ENCODE measurements at places on chromosomes 1 and 21. TPM values are rescaled to one million over a fixed set of nuclear protein-coding genes. Genes with fewer than 3 reads are reported as not detected.

The MFSD2A gene
- total RNA-seq, result 0.22 TPM

The KCND3 gene
- total RNA-seq, result 19.7 TPM

The PRR9 gene
- not detected for total RNA-seq

The NFASC gene
- total RNA-seq, result 11.1 TPM

The RBM11 gene
- not detected for total RNA-seq

The GBP7 gene
- not detected for total RNA-seq

The ZSWIM5 gene
- total RNA-seq, result 0.81 TPM

The TTC13 gene
- 5.7 TPM for total RNA-seq

The TRIM46 gene
- total RNA-seq, result 0.08 TPM

The CHI3L2 gene
- 3.7 TPM for total RNA-seq

The TLCD4 gene
- 47.7 TPM for total RNA-seq

The ADGRL4 gene
- total RNA-seq, result 18.3 TPM

The ESRRG gene
- total RNA-seq, result 45.5 TPM

The BMP8B gene
- total RNA-seq, result 0.27 TPM

The FRRS1 gene
- 2.7 TPM for total RNA-seq

The SSX2IP gene
- total RNA-seq, result 10.0 TPM

The WNT9A gene
- total RNA-seq, result 0.59 TPM

The NBPF10 gene
- 0.62 TPM for total RNA-seq

The OR2T2 gene
- total RNA-seq, result not detected

The COL9A2 gene
- 0.24 TPM for total RNA-seq

The CFHR3 gene
- total RNA-seq, result 0.24 TPM

The CENPS gene
- 8.7 TPM for total RNA-seq

The LCE2C gene
- total RNA-seq, result not detected

The CYP4A22 gene
- total RNA-seq, result 0.16 TPM

The HHIPL2 gene
- total RNA-seq, result not detected

The PTGFR gene
- total RNA-seq, result 0.73 TPM

The H6PD gene
- 20.9 TPM for total RNA-seq

The OR6K3 gene
- total RNA-seq, result not detected

The S100A8 gene
- total RNA-seq, result 42.5 TPM

The KRTAP15-1 gene
- not detected for total RNA-seq

The UMODL1 gene
- total RNA-seq, result 0.05 TPM

The LCA5L gene
- 0.83 TPM for total RNA-seq

The TDRD10 gene
- 2.5 TPM for total RNA-seq

The RGS1 gene
- 0.65 TPM for total RNA-seq

The IRF6 gene
- total RNA-seq, result 31.6 TPM

The RPE65 gene
- not detected for total RNA-seq

The RUNX1 gene
- total RNA-seq, result 1.5 TPM

The RNU1-2 gene
- 9,391 TPM for total RNA-seq

The SIPA1L2 gene
- total RNA-seq, result 120 TPM

The TRAF5 gene
- 1.5 TPM for total RNA-seq

The PLA2G2A gene
- total RNA-seq, result 154 TPM

The ZC3H12A gene
- total RNA-seq, result 4.2 TPM

The AMPD1 gene
- total RNA-seq, result not detected

The TDRD5 gene
- total RNA-seq, result not detected

The RNU1-4 gene
- 9,391 TPM for total RNA-seq

The KCNJ6 gene
- total RNA-seq, result not detected

The RHEX gene
- total RNA-seq, result 0.86 TPM

The LCE1A gene
- total RNA-seq, result not detected

The FYB2 gene
- total RNA-seq, result 14.3 TPM

The KRTAP11-1 gene
- not detected for total RNA-seq

The KIAA1614 gene
- 7.1 TPM for total RNA-seq

The TMEM59 gene
- 310 TPM for total RNA-seq

The IVNS1ABP gene
- total RNA-seq, result 58.4 TPM

All from Right ventricle myocardium superior (tissue), 1 donor.